ENCODE measurements at places on chromosomes 12 and 14.
A peak's percentile ranks its signal among the peaks of the same experiment; 100 is the strongest.

GRCh38 chr14:70822530-70823185 is 13.3 kb upstream of the MAP3K9 start:
- peak; percentile 32 for DNase-seq

- DNase-seq, result peak; percentile 88
Measured at GRCh38 chr12:49703647-49704137, 3.5 kb downstream of the FMNL3 start.

DNA sequence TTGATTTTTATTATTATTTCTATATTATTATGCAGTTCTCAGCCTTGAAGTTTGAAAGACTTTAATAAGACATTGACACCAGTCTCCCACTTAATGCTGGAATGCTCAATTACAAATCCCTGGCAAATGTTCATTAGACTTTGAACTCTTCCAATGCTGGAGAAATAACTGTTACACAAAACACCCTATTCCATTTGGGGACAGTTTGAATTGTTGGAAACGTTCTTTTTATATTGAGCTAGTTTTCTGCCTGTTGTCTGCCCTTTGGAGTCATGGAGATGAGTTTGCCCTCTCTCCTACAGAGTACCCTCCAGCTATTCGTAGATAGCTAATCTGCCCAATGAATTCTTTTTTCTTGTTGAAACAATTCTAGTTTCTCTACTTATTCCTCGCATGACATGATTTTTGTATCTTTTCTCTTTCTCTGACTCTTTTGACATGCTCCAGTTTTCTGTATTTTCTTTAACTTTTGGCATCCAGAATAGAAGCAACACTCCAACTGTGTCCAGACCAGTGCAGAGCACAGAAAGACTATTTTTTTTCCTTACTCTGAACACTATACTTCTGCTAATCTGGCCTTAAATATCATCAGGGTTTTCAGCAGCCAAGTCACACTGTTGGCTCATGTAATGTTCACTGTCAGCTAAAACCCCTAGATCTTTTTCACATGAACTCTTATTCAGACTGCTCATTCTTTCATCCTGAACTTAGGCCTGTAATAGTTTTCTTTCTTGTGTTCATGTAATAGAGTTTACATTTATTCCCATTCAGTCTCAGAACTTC is 379.3 kb downstream of the RAD51B start:
- no peak for DNase-seq

GRCh38 chr12:113006641-113007040 is 28.3 kb downstream of the OAS2 start:
- no peak for DNase-seq

DNA sequence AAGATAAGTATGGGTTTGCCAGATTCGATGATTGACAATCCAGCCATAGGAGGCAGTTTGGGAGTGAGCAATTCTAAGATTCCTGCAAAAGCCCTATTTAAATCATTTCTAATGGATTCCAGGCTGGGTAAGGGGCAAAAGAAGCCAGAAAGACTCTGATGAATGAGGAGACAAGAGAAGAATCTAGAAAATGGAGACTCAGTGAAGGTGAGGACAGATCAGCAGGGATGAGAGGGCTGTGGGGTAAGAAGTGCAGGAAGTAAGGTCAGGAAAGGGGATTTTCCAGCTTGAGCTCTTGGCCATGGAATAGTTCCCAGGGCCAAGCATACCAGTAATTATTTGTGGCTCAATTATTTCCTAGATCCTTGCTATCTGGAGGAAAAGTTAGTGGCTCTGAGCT is 87.3 kb downstream of the TMX1 start:
- DNase-seq, result peak; percentile 46

DNA sequence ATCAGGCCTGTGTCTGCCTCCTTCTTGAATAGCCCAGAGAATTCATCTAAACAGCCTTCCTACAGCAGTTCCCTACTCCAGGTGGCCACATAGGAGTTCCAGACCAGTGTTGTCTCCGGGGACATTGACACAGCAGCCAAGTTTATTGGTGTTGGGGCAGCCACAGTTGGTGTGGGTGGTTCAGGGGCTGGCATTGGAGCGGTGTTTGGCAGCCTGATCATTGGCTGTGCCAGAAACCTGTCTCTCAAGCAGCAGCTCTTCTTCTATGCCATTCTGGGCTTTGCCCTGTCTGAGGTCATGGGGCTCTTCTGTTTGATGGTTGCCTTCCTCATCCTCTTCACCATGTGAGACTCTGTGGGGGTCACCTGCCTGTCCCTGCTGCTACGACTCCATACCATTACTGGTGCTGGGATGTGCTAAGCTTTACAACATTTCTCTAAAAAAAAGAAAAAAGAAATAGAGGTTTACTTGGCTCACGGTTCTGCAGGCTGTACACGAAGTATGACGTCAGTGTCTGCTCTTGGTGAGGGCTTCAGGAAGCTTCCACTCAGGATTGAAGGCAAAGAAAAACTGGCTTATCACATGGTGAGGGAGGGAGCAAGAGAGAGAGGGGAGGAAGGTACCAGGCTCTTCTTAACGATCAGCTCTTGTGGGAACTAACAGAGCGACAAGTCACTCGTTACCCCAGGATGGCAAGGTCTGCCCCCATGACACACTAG is 57.5 kb downstream of the CHST11 start:
- DNase-seq, result no peak

DNA sequence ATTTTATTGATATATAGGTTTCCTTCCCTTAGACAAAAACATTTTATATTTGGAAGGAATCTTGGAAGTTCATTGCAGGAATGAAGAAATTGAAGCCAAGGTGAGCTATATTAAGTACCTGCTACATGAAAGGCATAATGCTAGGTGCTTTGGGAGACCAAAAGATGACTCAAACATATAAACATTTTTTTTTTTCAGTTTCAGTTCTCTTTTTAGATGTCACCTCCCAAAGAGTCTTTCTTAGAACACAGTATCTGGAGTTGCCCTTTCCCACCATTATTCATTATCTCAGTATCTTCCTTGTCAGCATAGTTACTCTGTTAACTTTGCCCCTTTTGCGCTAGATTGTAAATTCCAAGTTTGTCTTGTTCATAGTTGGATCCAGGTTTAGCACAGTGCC is 1.1 kb downstream of the LIN52 start:
- DNase-seq, result no peak

GRCh38 chr12:104057771-104058197 is 6.5 kb upstream of the HCFC2 start:
- peak; percentile 31 for DNase-seq

- no peak for DNase-seq
Measured at GRCh38 chr12:62720025-62720424, 214.9 kb downstream of the PPM1H start.

- DNase-seq, result no peak
Measured at GRCh38 chr12:124449623-124450375, 117.6 kb downstream of the NCOR2 start.

Measured in fibroblast of mammary gland (primary cell).